ENCODE measurements at places on chromosomes 12 and 14. TPM values are rescaled to one million over a fixed set of nuclear protein-coding genes. Genes with fewer than 3 reads are reported as not detected.

RFLNA gene
- total RNA-seq, result not detected

C12orf42 gene
- total RNA-seq, result not detected

SYT1 gene
- 1.2 TPM for total RNA-seq

ZFYVE26 gene
- total RNA-seq, result 18.9 TPM

INSM2 gene
- not detected for total RNA-seq

DNA sequence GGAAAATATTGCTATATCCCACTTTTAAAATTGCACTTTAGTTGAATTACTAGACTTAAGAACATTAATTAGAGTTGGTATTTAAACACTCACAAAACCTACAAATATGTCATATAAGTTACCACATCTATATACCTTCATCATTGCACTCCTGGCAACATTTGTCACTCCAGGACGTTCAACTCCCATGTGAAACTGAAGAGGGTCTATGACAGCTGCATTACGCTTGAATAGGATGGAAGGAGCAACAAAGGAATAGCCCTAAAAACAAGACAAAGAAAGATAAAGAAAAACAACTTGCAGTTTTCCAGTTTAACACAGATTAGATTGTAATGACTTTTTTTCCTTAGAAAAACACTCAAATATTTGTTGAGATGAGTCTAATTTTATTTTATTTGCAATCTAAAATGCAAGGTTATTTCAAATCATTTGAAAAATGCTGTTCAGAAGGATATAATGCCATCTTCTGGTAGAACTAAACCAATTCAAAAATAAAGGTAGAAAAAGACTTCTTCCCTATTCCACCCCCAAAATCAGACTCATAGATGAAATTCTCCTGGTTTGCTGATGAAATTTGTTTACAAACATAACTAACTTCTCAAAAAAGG is 84.3 kb upstream of the TTC7B start:
- no peak for DNase-seq

DNA sequence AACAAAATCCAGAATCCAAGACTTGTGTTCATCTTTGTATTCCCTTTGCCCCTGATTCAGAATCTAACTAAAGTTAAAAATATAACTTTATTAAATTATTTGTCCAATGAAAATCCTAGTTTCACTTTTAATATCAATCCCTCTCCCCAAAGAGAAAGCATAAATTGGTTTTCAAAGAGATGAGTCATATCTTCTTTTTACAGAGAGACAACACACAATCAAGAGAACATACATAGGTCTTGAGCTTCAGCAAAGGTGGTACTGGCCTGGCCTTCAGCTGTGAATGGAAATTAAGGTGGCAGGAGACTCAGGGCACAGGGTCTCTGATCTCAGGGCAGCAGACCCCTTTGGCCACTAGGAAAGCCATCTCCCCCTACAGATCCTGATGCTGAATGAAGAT is 4.3 kb upstream of the ASCL1 start:
- DNase-seq, result no peak

GRCh38 chr12:32369202-32369601 is 30.2 kb upstream of the FGD4 start:
- no peak for DNase-seq

GRCh38 chr12:125614058-125614457 is 548.8 kb downstream of the AACS start:
- DNase-seq, result no peak

DNA sequence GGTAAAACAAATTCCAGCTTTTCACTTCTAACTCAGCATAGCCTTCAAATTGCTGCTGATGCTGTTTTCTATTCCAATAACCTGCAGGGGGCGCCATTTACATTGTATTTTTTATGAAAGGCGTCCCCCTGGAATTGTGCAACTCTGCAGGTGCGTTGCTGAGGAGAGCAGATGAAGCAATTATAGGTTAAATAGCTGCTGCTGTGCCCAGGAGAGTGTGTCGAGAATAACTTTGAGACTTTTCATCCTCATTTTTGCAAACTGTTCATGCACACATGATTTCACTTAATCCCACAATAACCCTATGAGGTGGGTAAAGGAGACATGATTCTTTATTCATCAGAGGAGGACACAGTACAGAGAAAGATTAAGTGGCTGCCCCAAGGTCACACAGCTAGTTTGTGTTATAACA is 75.7 kb downstream of the MYRFL start:
- peak; percentile 60 for DNase-seq

DNA sequence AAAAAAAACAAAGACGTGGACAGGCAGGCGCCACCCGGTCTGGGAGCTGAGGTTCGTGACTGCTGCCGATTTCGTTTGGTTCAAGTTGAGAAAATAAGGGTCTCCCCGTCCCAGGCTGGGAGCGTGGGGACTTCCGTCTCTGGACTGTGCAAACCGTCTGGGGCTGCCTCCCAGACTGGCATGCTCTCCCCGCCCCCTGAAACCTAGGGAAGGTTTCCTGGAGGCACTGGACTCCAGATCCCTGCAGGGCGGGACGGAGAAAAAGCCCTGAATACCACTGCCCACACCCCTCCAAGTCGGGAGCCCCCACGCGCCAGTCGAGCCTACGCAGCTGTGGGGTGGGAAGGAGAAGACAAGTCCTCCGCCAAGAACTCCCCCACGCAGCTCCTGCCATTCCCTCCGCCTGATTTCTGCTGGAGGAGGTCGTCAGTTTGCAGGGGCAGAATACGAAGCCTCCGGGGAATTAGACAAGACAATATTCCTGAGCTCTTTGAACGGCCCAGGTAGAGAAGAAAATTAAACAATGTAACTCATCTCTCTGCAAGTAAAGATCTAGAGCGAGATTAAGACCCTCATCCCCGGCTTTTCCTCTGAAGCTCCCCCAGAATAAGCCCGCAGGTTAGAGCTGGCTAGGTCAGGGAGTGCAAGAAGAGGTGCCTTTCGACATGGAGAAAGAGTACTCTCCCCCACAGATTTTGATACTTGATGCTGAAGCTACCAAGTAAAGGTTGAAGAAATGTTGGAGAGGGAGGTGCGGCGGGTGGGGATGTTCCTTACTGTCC is 10.4 kb upstream of the HOXC13 start:
- DNase-seq, result no peak

GRCh38 chr14:26577711-26578110 is 20.1 kb downstream of the NOVA1 start:
- no peak for DNase-seq

DNA sequence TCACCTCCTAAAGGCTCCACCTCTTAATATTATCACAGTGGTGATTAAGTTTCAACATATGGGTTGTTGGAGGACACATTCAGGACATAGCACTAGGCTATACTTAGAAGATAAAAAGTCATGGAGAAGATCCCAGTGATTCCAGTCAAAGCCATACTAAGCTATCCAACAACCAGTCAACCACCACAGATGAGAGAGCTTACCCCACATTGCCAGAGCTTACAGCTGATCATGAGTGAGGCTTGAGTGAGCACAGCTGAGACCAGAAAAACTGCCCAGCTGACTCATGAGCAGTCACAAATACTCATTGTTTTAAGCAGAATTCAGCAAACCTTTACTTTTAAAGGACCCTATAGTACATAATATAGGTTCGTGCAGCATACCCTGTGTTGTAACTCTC is 85.1 kb downstream of the DRAM1 start:
- no peak for DNase-seq

DNA sequence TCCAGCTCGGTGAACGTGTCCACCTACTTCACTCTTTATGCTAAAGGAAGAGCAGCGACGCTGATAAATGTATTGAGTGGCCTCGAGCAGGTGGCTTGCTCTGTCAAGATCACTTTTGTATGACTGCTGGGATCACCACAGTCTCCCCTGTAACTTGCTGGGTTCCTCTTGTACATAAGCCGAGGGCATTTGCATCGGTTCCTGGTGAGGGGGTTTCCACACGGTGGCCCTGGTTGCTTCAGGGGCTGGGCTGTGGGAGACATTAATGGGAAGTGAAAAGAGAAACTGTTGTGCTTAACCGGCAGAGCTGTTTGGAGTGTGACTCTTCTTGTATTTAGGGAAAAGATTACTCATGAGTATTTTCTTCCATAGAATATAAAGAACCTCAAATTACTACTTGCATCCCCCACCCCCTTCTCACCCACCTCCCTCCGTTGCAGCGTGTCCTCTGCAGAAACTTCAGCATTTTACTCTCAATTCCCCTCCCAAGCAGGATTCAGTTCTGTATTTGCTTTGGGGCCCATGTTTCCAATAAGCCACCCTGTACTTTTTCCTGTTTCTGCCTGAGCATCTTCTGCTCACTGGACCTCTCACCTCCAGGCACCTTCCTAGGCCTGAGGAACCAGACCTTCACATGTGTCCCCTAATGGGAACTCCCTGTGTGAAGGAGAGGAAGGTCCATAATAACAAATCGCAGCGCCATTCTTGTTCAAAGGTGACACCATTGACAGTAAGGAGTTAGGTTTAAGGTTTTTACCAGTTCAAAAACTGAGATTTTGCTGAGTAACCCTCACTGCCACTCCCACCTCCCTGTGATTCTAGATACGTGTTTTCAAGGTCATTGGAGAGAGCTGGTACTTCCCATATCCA is 187.0 kb downstream of the ETV6 start:
- DNase-seq, result no peak

- no peak for DNase-seq
Measured at GRCh38 chr14:69398818-69399210, 322 bp downstream of the SLC39A9 start.

DNA sequence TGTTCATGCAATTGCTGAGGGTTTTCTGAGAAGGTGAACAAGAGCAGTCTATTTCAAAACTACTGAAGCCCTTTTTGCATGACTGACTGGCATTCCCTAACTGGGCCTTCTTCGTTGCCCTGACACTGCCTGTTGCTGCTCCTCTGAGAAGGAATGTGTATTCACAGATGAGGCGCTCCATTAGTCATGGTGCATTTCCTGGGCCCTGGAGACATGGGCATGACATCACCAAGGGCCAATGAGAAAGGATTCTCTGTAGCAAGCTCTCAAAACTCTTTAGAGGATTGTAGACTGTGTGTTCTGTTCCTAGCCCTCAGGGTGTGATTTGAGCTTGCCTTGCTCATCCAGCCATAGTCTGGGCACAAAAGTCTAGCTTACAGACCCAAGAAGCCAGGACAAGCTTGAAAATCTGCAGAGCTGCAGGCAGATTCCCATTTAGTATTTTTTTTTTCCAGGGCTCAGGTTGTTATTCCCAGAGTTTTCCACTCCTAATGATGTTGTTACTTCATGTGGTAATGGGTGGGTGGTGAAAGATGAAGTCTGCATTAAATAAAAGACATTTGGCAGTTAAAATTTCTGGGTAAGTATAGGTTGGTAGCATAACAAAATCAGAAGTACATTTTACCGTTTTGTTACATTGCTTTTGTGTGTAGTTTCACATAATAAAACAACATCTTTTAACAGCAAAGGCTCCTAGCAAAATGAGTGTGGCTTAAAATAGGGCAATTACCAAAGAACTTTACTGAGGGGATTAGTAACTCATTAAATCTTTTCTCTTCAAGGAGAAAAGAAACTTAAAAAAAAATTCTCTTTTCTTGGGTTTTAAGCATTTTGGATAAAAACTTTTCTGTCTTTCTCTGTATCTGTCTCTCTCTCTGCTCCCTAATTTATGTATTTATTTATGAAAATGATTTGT is 318.4 kb downstream of the RAD51B start:
- peak; percentile 92 for DNase-seq

GRCh38 chr14:34937442-34937841 is 45.4 kb upstream of the SRP54 start:
- DNase-seq, result no peak

- no peak for DNase-seq
Measured at GRCh38 chr12:1174659-1175058, 183.6 kb downstream of the ERC1 start.

GRCh38 chr12:49243631-49244030 is 21.3 kb upstream of the TUBA1C start:
- DNase-seq, result no peak

- no peak for DNase-seq
Measured at GRCh38 chr12:32476446-32476845, 77.1 kb downstream of the FGD4 start.

DNA sequence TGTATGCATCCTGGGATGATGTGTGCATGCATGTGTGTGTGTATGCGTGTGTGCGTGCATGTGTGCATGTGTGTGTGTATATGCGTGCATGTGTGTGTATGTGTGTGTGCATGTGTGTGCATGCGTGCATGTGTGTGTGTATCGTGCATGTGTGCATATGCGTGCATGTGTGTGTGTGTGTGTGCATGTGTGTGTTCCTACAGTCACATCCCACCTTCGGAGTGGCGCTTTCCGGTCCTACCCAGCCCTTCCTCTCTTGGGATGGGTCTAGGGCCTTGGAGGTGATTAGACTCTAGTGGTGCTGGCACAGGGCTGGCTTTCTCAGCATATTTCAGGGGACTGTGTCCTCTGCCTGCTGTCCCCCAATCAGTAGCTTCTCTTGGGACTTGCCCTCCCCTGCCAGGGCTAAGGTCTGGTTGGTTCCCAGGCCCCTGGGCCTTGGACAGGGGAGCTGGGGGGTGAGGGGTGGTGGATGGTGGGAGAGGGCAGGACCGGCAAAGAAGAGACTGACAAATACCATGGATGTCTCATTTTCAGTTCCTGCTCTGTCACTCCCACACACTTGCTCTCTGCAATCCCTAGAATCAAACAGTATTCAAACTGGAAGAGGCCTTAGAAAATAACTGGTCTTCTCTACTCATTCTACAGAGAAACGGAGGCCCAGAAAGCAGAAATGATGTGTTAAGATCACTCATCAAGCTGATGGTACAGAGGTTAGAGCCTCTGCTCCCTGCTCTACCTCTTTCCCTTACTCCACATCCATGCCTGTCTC is 21.9 kb upstream of the FAIM2 start:
- no peak for DNase-seq

GRCh38 chr14:90630171-90630806 is 185.9 kb downstream of the TTC7B start:
- DNase-seq, result no peak

GRCh38 chr14:83300476-83301064 is 1766.9 kb upstream of the SEL1L start:
- no peak for DNase-seq

DNA sequence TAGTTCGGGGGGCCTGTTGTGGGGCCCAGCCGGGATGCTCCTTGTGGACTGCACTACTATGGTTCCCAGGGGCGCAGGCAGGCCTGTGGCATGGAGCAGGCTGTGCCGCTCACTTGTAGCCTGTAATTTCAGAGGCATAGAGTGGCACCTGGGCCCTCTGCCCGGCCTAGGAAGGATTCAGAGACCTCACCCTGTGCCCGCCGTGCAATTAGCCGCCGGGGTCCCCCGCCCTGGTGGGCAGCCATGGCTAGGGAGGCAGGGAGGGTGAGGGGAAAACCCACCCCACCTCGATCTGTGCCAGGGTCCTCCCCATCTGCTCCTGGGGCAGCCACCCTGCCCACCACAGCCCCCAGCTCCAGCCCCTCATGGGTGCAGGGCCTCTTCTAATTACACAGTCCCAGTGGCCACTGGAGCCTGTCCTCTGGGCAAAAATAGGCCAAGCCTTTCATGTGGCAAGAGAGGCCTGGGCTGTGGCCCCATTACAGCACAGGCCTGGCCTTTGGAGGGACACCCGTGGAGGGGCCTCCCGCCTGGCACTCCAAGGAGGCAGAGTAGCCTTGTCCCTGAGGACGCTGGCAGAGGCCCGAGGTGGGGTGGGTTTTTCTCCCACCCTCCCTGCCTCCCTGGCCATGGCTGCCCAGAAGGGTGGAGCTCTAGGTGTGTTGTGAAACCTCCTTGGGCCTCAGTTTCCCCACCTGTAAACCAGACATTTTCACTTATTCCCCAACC is 5.3 kb upstream of the TMEM119 start:
- no peak for DNase-seq
